ENCODE measurements at places on chromosomes 6 and 20.

- DNase-seq = peak; percentile 33
Measured at GRCh38 chr20:35561268-35561667, 19.4 kb downstream of the ERGIC3 start.

- DNase-seq = no peak
Measured at GRCh38 chr20:61706259-61706961, 359.3 kb downstream of the TAF4 start.

DNA sequence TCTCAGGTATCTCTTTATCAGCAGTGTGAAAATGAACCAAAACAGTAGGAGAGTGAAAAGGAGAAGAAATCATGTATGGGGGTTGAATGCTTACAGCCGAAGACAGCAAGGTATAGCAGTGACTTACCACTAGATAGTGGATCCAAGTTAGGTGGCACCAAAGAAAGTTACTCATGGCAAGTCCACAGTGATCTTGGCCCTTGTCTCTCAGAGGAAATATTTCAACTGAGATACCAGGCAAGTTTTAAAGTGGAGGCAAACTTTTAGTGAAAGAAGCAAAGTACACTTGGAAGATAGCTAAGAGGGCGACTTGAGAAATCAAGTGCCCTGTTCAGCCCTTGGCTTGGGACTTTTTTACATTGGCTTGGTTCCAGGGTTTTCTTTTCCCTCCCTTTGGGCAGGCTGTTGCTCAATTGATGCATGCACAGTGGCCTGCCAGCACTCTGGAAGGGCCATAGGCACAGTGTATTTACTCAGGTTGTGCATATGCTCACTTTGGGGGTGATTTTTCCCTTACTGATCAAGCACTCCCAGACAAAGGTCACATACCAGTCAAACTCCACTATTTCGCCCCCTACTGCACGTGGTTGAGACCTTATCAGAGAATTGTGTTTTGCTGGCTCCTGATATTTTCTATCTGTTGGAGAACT lies 329.5 kb upstream of the KHDRBS2 start:
- no peak for DNase-seq

DNA sequence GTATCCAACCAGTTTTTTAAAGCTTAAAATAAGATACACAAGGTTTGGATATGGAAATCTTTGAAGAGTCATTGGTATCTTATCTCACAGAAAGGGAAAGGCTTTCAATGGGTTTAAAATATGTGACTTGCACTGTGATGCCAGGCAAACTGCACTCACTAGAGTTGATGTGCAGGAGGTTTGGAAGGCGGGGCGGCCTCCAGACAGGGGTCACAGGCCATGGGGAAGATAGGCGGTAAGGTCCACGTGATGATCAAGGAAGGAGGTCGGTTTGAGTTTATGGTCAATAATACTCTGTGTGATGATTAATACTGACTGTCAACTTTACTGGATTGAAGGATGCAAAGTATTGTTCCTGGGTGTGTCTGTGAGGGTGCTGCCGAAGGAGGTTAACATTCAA lies 9.5 kb upstream of the RAMACL start:
- DNase-seq = no peak

- no peak for DNase-seq
Measured at GRCh38 chr6:45697605-45698004, 318.1 kb downstream of the CLIC5 start.

DNA sequence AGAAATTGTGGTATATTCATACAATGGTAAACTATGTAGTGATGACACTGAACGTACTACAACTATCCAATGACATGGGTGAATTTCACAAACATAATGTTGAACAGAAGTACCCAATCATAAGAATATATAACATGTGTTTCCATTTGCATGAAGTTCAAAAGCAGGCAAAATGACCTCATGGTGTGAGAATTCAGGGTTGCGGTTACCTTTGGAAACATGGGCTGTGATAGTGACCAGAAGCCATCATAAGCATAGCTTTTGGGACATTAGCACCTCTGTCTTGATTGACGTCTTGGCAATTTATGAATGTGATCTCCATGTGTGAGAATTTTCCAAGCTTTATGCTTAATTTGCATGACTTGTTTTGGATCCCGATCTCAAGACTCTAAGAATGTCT lies 500.1 kb upstream of the JAG1 start:
- no peak for DNase-seq

- DNase-seq = no peak
Measured at GRCh38 chr20:62472138-62472940, 3.5 kb downstream of the GATA5 start.

GRCh38 chr6:148451690-148452089 lies 109.1 kb downstream of the SASH1 start:
- peak; percentile 21 for DNase-seq

DNA sequence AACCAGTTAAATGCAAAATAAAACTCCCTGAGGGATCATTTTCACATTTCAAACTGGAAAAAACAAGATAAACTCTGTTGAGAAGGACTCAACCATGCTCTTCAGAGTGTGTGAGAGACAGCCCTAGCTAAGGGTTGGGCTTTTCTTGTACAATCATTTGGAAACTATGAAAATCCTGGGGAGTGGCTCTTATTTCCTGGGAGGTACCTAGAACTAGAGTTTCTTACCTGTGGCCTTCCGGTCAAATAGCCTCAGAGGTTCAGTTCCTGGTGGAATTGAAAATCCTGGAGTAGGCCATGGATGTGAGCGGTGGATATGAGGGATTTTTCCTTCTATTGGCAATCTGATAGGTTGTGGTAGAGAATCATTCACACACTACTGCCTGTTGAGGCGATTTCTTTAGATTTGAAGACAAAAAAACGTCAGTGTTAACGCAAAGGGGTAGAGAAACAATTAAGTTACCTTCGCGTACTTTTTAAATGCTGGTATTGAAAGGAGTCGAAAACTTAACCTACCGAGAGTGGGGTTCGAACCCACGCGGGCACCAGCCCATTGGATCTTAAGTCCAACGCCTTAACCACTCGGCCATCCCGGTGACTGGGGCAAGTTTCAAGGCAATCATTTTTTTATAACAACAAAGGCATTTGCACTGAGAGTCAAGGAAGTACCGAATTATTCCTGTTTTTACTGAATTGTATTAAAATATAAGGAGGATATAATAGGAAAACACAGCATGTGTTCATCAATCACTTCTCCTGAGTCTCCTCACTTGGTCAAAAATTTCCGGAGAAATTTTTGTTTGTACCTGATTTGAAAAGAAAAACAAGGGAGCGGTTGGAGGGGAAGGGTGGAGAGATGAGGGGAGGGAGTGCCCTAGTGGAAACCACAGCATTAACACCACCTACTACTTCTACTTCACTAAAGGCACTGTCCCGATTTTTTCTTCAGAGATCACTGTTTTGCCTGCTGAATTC lies 191.3 kb downstream of the OR2B2 start:
- DNase-seq = no peak

Data from CD4-positive, alpha-beta T cell treated with Interleukin-17A for 4 hours (primary cell).